ENCODE measurements at places on chromosomes 3 and 15.

DNA sequence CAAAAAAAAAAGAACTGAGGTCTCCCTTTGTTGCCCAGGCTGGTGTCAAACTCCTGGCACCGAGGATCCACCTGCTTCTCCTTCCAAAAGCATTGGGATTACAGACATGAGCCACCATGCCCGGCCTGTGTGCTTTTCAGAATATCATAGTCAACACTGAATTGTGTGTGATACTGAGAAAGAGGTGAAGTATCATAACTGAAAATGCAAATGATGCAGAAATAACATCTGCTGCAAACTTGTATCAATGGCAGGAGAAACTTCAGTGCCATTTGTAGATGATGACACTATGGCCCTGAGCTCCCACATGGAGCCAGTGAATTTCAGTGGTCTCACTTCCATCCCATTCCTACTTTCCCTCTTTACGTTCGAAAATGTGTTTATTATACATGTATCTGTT is 21.9 kb downstream of the IL12A start:
- DNase-seq = no peak

DNA sequence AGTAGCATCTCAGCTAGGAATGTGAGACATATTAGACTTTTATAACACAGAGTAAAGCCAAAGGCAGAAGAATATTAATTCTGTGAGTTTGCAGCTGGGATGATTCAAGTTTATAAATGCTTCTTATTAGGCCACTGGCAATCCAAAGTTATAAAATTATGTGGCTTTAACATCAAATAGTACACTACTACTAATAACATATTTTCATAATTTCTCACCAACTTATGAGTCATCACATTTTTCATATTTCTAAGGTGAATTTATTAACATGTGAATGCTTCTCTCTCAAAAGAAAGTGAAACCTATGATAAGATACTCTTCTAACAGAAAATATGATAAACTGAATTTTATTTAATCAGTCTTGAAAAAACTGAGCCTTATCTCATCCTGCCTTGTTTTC is 1348.2 kb upstream of the ALCAM start:
- no peak for DNase-seq

- no peak for DNase-seq
Observed at GRCh38 chr3:14235003-14235911, 56.6 kb downstream of the LSM3 start.

- DNase-seq = no peak
Observed at GRCh38 chr15:94277485-94277884, 46.1 kb downstream of the MCTP2 start.

- no peak for DNase-seq
Observed at GRCh38 chr15:101203029-101203573, 48.7 kb downstream of the CHSY1 start.
